RPMI7951 (cell line): ENCODE measurements at places on chromosomes 5 and 9. TPM values are rescaled to one million over a fixed set of nuclear protein-coding genes. Genes with fewer than 3 reads are reported as not detected.

CCL21 gene
- not detected in 2 replicates for total RNA-seq

ANKRD55 gene
- total RNA-seq: 0.24 and 0.49 TPM in 2 replicates

GRCh38 chr9:131475111-131475955 lies 27.4 kb upstream of the POMT1 start:
- DNase-seq: no peak

TAF11L5 gene
- total RNA-seq: not detected in 2 replicates

DNA sequence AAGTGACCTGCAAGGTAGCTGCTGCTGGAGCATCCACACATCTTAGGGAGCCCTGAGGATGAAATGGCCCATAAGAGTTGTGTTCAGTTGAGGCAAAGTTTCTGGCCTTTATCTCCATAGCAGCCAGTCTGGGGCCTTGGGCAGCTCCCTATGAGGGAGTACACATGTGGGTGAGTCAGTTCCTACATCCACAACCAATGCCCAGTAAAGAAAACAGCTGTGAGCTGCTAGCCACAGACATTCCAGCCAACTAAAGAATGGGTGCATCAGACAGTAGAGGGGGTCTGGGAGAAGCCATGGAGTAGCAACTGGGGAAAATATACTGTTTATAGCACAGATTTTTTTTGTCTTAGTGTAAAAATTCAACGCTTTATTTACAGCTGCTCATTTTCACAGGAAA lies 720.7 kb downstream of the TLE1 start:
- DNase-seq: peak; percentile 91

CDK9 gene
- 15.6 and 20.7 TPM in 2 replicates for total RNA-seq

GRCh38 chr5:136232316-136232715 lies 39.4 kb upstream of the SMIM32 start:
- no peak for DNase-seq

DNA sequence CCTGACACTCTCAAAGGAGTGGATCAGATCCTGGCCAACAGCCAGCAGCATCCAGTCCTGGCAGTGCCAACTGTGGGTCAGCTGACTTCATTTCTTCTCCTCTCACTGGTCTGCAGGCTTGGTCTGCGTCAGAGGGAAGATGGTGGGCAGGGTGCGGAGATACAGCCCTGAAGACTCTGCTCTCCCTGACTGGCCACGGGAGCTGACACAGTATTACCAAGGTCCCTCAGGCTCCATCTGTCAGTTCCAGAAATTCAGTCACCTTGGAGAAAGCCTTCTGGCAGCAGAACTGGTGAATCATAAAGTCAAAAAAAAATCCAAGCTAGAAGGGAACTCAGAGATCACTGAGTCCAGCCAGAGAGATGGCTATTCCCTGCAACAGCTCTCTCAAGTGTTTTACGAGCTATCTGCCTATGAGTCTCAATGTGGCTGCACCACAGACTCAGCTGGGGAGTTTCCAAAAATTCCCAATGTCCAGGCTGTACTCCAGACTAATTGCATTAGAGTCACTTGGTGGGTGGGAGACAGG lies 27.9 kb downstream of the C1QTNF2 start:
- DNase-seq: peak; percentile 82

- DNase-seq: no peak
These were observed 90.3 kb downstream of the ARHGEF28 start for GRCh38 chr5:73716284-73716808.

MAMDC4 gene
- total RNA-seq: 0.36 and 0.39 TPM in 2 replicates

LEAP2 gene
- total RNA-seq: 0.29 and 0.84 TPM in 2 replicates

PCDHGC5 gene
- 1.1 and 1.2 TPM in 2 replicates for total RNA-seq

DNA sequence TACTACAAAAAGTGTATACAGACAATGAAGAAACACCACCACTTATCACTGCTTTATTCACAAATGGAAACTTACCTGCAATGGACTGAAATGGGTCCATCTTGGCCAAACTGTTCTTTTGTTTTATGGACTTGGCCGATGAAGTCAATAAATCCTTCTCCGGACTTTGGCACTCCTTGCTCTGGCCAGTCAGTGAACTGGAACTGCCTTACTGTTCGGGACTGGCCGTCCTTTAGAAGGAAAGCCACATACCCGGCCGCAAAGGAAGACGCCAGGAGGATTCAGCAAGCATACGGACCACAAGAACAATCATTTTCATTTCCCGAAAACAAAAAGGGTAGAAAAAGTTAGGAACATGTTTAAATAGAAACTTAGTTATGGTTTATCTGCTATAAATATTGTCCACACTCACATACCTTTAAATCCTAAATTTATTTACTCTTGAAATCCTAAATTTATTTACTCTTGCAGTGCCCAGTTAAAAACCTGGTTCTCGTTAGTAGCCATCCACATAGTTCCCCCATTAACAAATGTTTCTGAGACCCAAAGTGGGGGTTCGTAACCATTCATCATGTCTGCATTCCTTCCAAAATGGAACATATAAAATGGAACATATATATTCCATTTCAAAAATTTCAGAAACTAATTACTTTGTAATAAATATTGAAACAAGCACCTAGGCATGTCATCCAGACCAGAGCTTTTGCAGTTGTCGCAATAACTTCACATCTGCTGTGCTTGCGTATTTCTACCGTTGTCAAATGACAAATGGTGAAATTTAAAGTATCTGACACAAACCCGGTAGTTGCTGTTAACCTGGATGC lies 532.1 kb upstream of the DMAC1 start:
- DNase-seq: no peak

DNA sequence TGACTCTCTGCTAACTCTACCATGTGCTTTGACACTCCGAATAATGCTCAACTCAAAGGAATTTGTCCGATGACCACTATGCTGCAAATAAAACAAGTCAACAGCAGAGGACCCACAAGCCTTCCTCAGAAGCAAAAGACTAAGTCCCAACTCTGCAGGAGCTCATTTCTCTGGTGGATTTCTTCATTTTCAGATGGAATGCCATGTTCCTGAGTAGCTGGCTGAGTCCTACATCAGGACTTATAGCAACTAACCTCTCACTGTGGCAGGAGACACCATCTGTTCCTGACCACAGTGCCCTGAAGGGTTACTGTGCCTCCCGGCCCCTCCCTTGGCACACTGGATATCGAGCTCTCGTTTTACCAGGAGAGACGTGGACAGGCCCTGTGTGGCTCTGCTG lies 20.8 kb downstream of the LHFPL2 start:
- DNase-seq: peak; percentile 96

SLC34A3 gene
- not detected in 2 replicates for total RNA-seq

DNA sequence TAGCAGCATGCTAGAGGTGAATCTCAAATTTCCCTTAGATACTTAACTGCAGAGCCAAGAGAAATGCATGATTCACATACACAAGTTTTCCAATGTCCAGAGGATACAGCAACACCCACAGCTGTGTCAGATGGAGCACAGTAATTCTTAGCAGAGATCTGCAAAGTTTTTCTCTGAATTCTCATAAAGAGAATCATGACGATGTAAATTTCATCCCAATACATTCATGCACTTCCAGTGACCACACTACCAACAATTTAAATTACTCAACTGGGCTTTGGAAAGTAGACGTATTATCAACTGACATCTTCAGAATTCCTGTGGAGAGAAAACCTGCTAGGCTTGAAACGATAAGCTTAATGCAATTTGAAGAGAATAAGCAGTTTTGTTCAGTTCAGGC lies 378.8 kb upstream of the TLE4 start:
- peak; percentile 65 for DNase-seq

MCTP1 gene
- total RNA-seq: 3.4 and 3.8 TPM in 2 replicates

GRCh38 chr5:54693936-54694657 lies 176.5 kb downstream of the SNX18 start:
- no peak for DNase-seq

HSPA5 gene
- total RNA-seq: 51.2 and 55.2 TPM in 2 replicates

DNA sequence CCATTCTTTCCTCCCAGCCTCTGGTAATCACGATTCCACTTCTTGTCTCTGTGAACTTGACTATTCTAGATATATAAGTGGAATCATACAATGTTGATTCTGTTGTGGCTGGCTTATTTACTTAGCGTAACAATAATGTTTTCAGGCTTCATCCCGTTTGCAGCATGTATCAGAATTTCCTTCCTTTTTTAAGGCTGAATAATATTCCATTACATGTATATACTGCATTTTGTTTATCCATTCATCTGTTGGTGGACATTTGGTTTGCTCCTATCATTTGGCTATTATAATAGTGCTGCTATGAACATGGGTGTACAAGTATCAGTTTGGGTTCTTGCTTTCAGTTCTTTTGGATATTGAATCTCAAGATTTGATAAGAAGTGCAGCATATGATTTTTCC lies 239.7 kb upstream of the ZNF608 start:
- DNase-seq: no peak

GRCh38 chr9:96130970-96131369 lies 171.0 kb downstream of the HSD17B3 start:
- no peak for DNase-seq

- no peak for DNase-seq
These were observed 189.0 kb downstream of the LRRC70 start for GRCh38 chr5:62767650-62768049.

TSTD2 gene
- 14.1 and 14.5 TPM in 2 replicates for total RNA-seq

DNA sequence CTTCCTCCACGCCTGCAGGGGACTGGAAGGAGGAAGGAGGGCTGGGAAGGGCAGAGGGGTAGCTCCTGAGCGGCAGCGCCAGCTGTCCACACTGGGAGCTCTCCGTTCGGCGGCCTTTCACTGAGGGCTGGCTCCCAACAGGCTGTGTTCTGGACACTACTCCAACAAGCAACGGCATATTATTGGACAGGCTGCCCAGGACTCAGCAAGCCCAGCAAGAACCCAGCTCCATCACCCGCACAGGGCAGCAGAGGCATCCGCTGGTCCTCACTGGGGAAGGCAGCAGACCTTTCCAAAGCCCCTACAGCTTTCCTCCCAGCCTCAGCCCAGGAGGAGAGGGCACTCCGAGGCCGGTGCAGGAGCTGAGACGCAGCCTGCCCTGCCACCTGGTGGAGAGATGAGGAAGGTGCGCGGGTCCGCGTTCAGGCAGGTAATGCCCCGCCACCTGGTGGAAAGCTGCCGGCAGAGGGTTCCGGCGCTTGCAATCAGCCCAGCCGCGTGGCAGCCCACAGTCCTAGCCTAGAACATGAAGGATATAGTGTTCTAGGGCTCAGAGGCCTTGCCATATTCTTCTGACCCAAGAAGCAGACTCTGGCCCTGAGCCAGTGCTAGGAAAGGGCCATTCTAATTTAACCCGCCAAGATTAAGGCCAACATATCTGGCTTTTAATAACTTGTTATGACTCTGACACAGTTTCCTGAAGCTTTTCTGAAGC lies 74.4 kb downstream of the NRG2 start:
- DNase-seq: peak; percentile 38

GRCh38 chr9:10633785-10634184 lies 21.0 kb upstream of the PTPRD start:
- no peak for DNase-seq

SLCO6A1 gene
- 0.29 and 0.60 TPM in 2 replicates for total RNA-seq

MYMK gene
- not detected in 2 replicates for total RNA-seq

DNA sequence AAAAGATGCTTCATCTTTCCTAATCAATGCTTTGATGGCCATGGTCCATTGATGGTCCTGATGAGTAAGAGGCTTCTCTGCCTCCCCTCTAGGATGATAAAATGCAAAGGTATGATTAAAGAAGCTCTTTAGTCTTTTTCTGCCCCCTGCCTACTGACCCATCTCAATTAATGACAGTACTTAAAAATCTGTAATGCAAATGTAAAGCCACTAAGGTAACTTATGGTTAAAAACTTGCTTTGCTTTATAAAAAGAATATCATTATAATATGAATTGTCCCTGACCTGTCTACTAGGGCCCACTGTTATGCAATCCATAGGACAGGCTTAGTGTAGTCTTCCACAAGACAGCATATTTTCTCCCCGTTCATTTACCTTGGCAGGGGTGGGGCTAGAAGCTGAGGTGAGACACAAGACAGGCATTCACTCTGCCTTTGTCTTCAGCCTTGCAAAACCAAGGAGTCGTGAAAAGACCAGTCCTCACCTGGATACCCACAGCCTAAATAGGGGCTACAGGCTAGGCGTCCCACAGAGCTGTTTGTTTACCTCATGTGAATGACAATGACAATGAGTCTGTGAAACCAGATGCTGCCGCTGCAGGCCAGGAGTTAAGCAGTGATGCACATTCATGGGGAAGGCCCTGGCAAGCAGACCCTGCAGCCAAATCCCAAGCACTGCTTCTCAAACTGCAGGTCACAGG lies 60.4 kb downstream of the BNC2 start:
- no peak for DNase-seq

DNA sequence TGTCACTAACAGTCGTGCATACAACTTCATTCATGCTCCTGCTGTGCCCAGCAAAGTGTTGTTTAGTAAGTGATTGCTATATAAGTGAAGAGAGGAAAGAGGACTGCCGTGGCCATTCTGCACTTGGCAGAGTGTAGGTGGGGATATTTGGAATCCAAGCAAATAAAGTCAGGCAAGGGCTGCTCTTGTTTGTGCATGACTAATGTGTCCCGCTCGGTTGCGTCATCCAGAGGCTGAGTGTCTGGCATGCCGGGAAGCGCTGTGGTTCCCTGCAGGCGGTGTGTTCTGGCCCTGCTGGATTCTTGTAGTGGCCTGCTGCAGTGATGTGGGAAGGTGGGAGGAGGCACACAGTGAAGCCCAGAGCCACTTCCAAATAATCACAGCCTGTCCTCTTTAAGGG lies 136.9 kb upstream of the ANKH start:
- peak; percentile 96 for DNase-seq

- DNase-seq: peak; percentile 77
These were observed 114.5 kb upstream of the NR5A1 start for GRCh38 chr9:124621371-124622328.

DNA sequence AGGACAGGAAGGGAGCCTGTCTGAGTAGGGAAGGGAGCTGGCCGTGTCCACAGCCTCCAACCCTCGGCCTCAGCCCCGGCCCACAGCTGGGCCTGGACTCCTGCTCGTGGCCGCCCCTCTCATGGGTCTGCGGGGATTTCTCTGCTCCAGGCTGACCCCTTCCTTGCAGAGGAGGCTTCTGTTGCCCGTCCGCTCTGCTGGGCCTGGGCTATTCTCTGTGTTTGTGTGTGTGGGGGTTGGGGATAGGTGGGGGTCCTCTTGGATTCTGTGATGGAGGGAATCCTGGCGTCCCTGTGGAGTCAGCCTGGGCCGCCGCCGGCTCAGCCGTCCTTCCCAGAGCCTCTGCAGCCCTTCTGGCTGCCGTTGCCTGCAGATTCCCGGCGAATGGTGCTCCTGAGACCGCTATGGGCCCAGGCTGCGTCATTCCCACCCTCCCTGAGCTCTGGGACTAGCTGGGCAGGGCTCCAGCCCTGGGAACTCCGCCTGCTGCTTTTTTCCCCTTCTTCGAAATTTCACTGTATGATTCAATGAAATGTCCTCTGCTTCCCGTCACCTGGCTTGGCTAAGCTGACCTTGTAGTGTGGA lies 64.2 kb downstream of the FGF18 start:
- peak; percentile 51 for DNase-seq

GRCh38 chr9:107637421-107638420 lies 148.2 kb upstream of the KLF4 start:
- DNase-seq: peak; percentile 94
